ENCODE measurements at places on chromosomes 11 and 22.

DNA sequence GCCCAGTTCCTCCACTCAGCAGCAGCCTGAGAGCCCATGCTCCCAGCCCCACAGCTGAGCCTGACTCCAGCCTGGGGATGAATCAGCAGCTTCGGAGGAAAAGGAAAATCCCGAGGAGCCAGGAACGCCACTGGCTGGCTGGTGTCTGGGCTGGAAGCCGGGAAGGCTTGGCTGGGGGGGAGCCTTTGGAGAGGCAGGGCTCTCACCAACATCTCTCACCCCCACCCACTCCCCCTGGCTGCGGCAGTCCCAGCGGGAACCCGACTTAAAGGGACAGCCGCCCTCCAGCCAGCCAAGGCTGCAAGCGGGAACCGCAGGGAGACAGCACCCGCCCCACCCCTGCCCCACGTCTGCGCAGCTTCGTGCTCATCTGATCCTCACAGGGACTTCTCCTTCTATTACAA is 28.4 kb downstream of the KIAA0930 start:
- peak; percentile 95 for DNase-seq

GRCh38 chr11:69059985-69060384 is 11.3 kb downstream of the TPCN2 start:
- DNase-seq: no peak

DNA sequence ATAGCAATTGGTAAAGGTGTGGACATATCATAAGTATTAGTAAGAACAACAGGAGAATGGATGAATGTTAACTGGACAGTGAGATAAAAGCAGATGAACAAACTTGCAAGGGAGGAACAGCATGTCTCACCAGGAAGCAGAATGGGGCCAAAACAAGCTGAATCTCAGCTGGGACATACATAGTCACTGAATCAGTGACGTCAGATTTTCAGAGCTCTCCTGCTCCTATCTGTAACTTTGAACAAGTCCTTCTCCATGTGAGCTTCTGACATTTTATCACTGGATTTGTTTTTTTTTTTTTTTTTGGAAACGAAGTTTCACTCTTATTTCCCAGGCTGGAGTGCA is 118.7 kb downstream of the BBOX1 start:
- DNase-seq: no peak

- no peak for DNase-seq
These were observed 156.4 kb upstream of the NARS2 start for GRCh38 chr11:78731027-78731426.

DNA sequence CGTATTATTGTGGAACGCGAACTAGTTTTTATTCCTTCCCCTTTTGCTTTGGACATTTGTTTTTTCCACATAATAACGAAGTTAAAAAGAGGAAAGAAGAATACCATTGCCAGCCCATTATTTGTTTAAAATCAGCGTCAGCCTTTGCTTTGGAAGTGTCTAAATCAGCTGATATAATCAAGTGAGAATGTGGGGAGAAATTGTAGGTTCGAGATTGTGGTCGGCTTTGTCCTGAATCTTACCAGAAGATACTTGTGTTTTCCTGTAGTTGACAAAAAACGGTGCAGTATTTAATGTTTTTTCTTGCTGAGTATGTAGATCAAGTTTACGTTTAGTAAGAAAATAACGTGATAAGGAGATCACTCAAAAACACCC is 935 bp downstream of the ZNF143 start:
- no peak for DNase-seq

- DNase-seq: peak; percentile 15
These were observed 6.2 kb upstream of the MAPK1 start for GRCh38 chr22:21873619-21874018.

GRCh38 chr11:34844463-34845112 is 71.6 kb downstream of the APIP start:
- no peak for DNase-seq

DNA sequence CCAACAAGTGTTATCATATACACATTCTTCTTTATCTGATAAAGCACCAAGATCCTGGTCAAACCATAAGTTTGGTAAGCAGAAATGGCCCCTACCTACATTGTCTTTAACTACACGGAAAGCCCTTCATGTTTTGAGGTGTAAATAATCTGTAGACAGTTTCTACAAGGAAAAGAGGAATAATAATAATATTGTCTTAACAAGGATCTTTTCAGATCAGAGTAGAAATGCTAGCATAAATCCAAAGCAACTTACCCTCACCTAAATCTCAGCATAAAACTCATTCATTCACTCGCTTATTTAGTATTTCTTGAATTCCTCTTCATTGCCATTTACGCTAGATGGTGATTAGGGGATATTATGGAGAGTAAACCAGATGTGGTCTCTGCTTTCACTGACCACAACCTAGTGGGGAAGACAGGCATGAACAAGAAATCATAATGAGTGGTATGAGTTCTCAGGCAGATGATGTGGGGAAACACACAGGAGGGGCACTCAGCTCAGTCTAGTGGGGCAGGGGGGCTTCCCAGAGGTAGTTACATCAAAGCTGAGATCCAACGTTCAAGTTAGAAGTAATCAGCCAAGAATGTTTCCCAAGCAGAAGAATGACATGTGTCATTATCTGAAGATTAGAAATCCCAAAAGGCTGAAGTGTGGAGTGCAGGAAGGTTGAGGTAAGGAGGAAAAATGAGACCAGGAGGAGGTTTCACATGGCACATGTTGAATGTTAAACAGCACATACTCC is 65.4 kb upstream of the ZC3H12C start:
- no peak for DNase-seq

DNA sequence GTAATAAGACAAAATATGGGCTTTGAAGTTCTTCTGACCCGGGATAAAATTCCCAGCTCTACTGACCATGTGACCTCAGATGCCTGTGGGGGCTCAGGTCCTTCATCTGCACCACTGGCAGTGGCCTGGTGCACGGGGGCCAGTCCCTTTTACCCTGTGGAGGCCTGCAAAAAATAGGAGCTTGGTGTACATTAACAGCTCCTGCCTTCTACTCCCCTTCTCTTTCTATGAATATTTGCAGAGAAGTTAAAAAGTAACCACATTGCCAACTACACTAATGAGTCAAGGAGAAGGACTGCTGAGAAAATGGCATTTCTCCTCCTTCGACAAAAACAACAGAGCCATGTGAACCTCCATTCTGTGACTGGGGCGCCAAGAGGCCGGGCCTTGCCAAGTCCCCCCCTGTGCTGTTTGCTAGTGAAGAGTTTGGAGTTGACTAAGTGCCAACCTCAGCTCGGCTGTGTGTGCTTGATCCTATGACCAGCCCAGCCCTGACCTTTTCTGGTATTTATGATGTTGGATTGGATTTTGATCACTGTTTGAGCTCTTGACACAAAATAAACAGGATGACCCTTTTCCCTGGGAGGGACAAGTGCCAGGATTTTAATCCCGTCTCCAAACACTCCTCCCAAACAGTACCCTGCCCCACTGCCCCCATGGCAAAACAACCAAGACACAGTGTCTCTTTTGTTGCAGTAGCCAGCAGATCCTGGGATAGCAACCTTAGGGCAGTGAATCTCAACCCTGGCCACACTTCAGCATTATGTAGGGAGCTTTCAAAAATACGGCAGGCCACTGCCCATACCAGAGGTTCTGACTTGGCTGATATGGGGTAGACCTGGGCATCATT is 380.1 kb downstream of the LARGE1 start:
- DNase-seq: no peak

DNA sequence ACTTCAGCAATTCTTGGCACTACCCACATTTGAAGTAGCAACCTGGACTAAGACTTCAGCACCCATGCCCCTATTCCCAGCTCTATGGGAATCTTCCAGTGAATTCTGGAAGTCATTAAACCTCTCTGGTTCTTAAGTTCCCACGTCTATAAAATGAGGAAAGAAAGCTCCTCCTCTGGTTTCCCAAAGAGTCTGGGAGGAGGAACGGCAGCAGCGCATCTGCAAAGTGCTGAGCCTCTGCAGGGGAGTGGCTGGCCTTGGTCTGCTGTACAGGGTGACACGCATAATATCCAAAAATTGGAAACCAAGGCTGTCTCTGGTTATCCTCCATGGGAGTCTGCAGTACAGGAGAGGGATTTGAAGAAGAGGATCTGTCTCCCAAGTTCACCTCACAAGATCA is 73.6 kb upstream of the TP53I11 start:
- DNase-seq: no peak

- DNase-seq: no peak
These were observed 76.0 kb upstream of the MTMR2 start for GRCh38 chr11:95999711-96000406.

DNA sequence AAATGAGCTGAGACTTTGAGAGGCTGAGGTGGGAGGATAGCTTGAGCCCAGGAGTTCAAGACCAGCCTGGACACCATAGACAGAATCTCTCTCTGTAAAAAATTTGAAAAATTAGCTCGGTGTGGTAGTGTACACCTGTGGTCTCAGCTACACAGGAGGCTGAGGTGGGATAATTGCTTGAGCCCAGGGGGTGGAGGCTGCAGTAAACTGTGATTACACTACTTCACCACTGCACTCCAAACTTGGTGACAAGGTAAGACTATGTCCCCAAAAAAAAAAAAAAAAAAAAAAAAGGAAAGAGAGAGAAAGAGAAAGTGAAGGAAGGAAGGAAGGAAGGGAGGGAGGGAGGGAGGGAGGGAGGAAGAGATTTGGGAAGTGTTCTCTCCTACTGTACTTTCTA is 25.3 kb downstream of the RRP8 start:
- no peak for DNase-seq

- DNase-seq: no peak
These were observed 162.1 kb downstream of the MN1 start for GRCh38 chr22:27639248-27640086.

DNA sequence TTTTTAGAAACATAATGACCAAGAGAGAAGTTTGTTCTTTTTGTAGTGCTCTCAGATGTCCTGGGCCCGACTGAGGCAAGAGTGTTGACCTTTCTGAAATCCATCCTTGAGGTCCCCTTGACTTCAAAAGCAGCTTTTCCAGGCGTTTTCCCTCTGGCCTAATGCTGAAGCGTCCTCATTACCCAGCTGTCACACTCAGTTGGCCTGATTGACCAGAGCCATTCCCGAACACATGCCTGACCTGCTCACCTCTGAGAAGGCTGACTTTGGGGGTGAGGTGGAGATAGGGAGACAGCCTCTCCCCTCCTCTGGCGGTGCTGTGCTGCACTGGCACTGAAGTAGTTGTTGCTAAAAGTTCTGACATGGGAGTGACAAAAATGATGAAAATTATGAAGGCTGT is 66.9 kb downstream of the ALX4 start:
- peak; percentile 62 for DNase-seq

- peak; percentile 89 for DNase-seq
These were observed 33.4 kb upstream of the PTPRJ start for GRCh38 chr11:47946682-47947559.

GRCh38 chr22:19876941-19877625 is 22.4 kb upstream of the GNB1L start:
- DNase-seq: peak; percentile 49

DNA sequence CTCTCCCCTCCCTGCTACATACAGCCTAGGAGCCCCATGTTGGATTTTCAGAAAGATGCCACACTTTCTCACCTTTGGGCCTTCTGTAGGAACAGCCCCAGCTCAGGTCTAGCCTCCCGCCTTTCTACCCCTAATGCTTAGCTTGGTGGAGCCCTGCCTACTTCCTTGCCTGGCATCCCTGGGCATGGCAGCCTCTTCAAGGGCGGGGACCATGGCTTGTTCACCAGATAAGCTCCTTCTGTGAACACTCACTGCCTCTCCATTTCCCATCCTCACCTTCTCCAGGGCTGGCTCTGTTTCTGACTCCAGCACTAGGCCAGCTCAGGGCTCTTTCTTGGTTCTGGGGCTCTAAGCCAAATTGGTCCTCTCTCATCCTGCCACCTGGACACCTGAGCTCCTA is 1.4 kb downstream of the SEPTIN3 start:
- no peak for DNase-seq

GRCh38 chr11:44627911-44628729 is 62.7 kb downstream of the CD82 start:
- DNase-seq: peak; percentile 56

DNA sequence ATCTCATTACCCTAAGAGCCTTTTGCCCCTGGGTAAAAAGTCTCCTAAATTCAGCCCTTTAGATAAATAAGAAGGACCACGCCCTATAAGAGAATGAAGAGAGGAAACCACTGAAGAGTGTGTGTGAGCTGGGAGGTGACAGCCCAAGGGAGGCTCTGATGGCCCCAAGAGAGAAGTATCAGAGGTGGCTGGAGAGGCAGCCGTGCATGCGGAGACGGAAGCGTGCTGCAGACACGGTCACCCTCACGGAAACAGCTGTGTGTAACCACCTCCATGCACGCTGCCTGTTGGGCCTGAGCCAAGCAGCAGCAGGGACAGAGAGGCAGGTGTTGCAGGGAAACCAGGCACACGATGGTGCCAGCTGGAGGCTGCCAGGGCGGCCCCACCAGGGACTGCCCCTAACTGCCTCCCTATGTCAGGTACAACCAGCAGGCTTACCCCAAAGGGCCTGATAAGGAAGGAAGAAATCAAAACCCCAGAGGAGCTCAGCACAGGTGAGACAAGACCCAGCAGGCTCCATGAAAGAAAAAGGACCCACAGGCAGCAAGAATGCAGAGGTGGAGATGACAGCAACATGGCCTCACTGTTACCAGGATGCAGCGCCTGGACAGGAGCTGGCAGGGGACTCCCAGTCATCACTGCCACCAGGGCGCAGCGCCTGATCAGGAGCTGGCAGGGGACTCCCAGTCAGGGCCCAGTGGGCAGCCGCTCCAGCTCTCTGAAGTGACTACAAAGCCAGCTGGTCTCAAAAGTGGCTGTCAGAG is 7.8 kb downstream of the LARGE2 start:
- peak; percentile 55 for DNase-seq

DNA sequence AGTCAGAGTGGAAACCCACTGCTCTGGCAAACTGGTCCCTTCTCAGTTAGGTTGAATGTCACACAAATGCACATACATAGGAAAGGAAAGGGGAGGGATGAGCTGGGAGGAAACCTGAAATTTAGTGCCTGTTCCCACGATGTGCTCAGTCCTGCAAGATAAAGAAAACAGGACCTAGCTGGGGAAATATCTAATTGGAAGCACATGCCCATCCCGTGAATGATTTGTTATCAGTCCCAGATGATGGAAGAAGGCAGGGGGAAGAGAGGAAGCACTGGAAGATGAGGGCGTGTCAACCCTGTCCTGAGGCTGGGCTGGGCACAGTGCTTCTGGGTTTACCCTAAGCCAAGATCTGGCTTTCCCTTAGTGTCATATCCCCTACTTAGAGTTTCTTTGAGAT is 173.9 kb downstream of the NAV2 start:
- DNase-seq: peak; percentile 14

- no peak for DNase-seq
These were observed 15.6 kb upstream of the INCENP start for GRCh38 chr11:62108017-62108750.

DNA sequence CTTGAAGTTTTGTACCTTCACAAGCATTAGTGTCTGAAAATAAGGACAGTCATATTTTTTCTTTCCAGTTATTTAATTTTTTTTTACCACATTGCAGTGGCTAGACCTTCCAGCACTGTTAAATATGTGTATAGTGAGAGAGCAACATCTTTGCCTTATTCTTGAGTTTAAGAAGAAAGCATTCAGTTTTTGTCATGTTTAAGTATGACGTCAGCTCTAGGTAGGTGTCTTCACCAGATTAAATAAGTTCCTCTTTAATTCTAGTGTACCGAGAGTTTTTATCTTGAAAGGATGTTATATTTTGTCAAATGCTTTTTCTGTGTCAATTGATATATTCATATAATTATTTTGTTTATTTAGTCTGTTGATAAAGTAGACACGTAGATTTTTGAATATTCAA is 258.8 kb downstream of the FAM181B start:
- no peak for DNase-seq

- DNase-seq: peak; percentile 79
These were observed 41.3 kb downstream of the TRIM29 start for GRCh38 chr11:120096369-120097191.
